ENCODE measurements at places on chromosomes 5 and 9.

DNA sequence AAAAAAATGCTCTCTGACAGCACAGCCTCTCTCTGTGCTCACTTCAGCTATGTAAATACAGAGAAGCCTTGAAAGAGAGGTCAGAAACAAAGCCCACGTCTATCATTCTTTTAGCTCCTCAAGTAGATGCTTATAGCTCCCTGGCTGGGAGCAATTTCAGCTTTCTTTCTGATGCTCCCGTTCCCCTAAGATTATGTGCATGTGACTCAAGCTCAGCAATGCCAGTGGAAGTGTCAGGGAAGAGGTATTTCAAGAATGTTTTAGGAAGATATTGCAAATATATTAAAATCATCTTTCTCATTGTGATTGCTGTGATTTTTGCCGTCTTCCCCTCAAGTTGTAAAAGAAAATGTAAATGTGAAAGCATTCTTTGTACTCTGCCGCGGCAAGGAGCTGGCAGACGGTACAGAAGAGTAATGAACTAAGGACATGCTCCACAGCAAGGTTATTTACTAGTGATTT lies 1353.7 kb upstream of the ACO1 start:
- peak; percentile 10 for DNase-seq
- H3K27me3 ChIP-seq, result no peaks in the 10 kb centered on the region
- H3K4me1 ChIP-seq, result peaks cover 6% of the 10 kb centered on the region
- no peak overlapping the region for H3K27ac ChIP-seq

GRCh38 chr5:4544049-4544670 lies 596.0 kb upstream of the ADAMTS16 start:
- H3K27ac ChIP-seq, result no peak overlapping the region
- no peaks in the 10 kb centered on the region for H3K27me3 ChIP-seq
- no peaks in the 10 kb centered on the region for H3K36me3 ChIP-seq
- H3K4me3 ChIP-seq, result no peak overlapping the region
- no peaks in the 10 kb centered on the region for H3K4me1 ChIP-seq

- H3K4me3 ChIP-seq, result no peak overlapping the region
- H3K36me3 ChIP-seq, result no peaks in the 10 kb centered on the region
- no peaks in the 10 kb centered on the region for H3K4me1 ChIP-seq
- DNase-seq, result no peak
- no peaks in the 10 kb centered on the region for H3K27me3 ChIP-seq
- H3K27ac ChIP-seq, result no peak overlapping the region
Measured at GRCh38 chr5:21649969-21650368, 1203.2 kb downstream of the CDH12 start.

DNA sequence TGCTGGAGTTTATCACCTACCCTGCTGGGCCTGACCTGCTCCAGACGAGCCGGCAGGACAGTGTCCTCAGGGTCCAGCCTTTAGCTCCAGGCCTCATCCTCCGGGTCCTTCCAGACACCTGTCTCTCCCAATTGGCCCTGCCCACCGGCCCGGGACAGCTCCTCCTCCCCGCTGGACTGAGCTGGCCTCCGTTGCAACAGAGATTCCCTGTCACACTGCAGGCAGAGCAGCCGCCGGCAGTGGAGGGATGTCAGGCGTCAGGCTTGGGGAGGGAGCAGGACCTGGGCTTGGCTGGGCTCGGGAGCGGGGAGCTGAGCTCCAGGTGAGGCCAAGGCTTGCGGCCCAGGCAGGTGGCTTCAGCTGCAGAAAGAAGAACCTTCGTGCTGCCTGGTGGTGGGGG lies 1.7 kb downstream of the KCNT1 start:
- H3K36me3 ChIP-seq, result no peaks in the 10 kb centered on the region
- H3K4me1 ChIP-seq, result peaks cover 7% of the 10 kb centered on the region
- peaks cover 7% of the 10 kb centered on the region for H3K27me3 ChIP-seq
- H3K27ac ChIP-seq, result no peak overlapping the region
- DNase-seq, result peak; percentile 27

- H3K27ac ChIP-seq, result no peak overlapping the region
- peaks cover 13% of the 10 kb centered on the region for H3K4me1 ChIP-seq
- H3K4me3 ChIP-seq, result no peak overlapping the region
- H3K27me3 ChIP-seq, result no peaks in the 10 kb centered on the region
- peak; percentile 79 for DNase-seq
- H3K36me3 ChIP-seq, result no peaks in the 10 kb centered on the region
Measured at GRCh38 chr9:114250235-114250568, 72.7 kb upstream of the ORM1 start.

GRCh38 chr9:93020771-93021670 lies 37.5 kb upstream of the SUSD3 start:
- no peak for DNase-seq
- H3K4me1 ChIP-seq, result no peaks in the 10 kb centered on the region
- H3K4me3 ChIP-seq, result no peak overlapping the region
- H3K36me3 ChIP-seq, result no peaks in the 10 kb centered on the region

DNA sequence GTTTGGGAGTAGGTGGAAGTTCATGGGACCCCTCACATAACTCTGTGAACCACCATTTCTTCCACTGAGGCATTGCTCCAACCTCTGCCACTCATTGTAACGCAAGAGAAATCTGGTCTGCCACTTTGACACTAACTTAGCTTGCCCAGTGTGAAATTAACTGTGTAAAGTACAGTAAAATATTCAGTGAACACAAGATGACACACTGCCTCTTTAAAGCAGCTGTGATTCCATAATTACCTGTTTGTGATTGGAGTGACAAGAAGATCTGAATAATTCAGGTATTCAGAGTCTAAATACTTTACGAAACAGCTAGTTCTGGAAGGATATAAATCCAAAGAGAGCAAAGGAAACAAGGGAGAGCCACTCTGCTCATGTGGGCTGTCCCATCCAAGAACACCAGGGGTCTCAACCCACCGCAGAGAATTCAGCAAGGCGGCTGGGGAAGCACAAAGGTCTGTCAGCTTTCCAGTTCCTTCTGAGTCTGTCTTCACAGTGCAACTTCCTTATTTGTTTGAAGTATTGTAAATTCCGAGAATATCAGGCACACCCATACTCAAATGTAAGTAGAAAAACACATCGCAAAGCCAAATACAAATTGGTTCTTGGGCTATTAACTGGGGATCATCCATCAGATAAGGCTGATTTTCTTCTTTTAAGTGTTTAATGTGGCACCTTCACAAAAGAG lies 86.9 kb downstream of the GNAQ start:
- H3K4me1 ChIP-seq, result peaks cover 39% of the 10 kb centered on the region
- H3K27ac ChIP-seq, result peak overlapping the region; percentile 77
- H3K27me3 ChIP-seq, result no peaks in the 10 kb centered on the region
- H3K4me3 ChIP-seq, result no peak overlapping the region
- H3K36me3 ChIP-seq, result no peaks in the 10 kb centered on the region

DNA sequence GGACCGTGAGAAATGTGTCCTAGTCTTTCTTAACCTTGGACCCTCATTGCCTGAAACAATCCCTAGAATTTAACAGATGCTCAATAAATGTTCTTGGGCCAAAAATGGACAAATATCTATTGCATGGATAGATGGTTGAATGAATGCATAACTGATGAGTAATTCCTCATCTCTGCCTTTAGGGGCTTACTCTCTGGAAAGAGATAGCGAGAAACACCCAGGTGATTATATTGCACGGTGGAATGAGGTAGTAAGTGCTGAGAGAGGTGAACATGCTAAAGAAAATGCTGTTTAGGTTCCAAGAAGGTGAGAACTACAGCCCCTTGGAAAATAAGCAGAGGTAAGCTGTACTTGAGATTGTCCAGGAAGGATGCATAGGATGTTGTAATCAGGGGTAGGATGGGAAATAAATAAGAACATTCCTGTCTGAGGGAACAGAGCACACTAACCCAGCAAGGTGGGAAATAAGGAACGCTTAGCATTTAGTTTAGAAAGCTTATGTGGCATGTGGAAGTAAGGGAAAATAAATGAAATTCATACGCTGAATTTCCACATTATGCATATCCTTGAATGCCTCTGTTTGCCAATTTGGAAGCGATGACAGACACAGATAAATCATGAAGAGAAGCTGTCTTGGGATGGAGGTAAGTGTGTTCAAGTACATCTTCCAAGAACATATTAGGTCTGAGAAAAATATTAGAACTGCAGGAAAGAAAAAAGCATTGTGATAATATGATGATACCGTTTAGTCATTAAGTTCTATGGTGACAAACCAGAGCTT lies 426.6 kb downstream of the ARHGEF28 start:
- no peaks in the 10 kb centered on the region for H3K36me3 ChIP-seq
- no peaks in the 10 kb centered on the region for H3K27me3 ChIP-seq
- H3K27ac ChIP-seq, result no peak overlapping the region
- no peak for DNase-seq
- H3K4me3 ChIP-seq, result no peak overlapping the region
- peaks cover 3% of the 10 kb centered on the region for H3K4me1 ChIP-seq

DNA sequence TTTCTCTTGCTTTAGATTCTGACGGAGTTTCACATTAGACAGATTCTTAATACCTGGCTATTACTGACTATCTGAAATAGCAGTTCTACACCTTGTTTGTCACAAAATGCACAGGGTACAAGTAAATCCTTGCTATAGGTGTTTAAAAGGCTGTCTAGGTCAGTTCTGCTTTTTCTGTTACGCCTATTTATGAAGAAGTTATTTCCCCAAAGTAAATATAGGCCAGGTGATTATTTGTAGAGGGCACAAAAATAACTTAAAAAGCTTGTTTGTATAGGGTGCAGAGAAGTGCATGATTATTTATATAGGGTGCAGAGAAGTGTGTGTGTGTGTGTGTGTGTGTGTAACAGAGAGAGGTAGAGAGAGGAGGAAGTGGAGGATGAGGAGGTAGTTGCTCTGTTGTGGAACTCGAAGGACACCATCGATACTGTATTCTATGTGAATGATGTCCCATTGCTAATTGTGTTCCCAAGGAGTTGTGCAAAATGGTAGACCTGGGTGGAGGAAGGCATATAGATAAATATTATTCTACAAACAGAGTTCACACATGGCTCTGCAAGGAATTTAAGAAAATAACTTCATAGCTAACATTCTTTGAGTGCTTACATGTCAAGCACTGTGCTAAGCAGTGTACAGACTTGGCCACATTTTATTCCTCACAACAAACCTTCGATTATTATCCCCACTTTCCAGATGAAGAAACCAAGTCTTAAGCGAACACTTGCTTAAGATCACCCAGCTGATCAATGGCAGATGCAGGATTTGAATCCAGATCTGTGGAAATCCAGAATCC lies 96.3 kb upstream of the EQTN start:
- H3K4me1 ChIP-seq, result peaks cover 23% of the 10 kb centered on the region
- no peak for DNase-seq
- H3K4me3 ChIP-seq, result no peak overlapping the region
- peak overlapping the region; percentile 73 for H3K27ac ChIP-seq
- H3K27me3 ChIP-seq, result no peaks in the 10 kb centered on the region
- H3K36me3 ChIP-seq, result no peaks in the 10 kb centered on the region

GRCh38 chr5:153756540-153756939 lies 266.1 kb downstream of the GRIA1 start:
- H3K27ac ChIP-seq, result no peak overlapping the region
- no peak for DNase-seq

DNA sequence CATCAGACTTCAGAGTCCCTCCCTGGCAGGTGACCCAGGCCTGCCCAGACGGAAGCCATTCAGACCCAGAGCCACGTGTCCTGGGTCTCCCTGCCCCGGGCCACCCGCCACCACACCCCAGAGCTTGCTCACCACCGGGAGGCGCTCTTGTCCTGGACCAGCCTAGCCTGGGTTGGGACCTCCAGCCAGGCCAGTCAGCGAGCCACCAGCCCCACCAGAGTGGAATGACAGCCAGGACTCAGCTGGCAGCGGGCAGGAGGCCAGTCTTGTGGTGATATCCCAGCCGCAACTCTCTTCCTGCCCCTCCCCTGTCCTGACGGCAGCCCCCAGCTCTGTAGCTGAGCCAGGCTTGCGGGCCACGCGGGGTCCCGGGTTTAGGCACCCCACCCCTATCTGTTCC lies 1.7 kb upstream of the PTGDS start:
- no peaks in the 10 kb centered on the region for H3K27me3 ChIP-seq
- H3K4me1 ChIP-seq, result no peaks in the 10 kb centered on the region
- H3K27ac ChIP-seq, result no peak overlapping the region
- no peak for DNase-seq
- no peak overlapping the region for H3K4me3 ChIP-seq

- H3K4me1 ChIP-seq, result no peaks in the 10 kb centered on the region
- no peaks in the 10 kb centered on the region for H3K36me3 ChIP-seq
- H3K4me3 ChIP-seq, result no peak overlapping the region
- no peak for DNase-seq
- no peak overlapping the region for H3K27ac ChIP-seq
Measured at GRCh38 chr5:179974246-179974945, 66.7 kb upstream of the TBC1D9B start.

DNA sequence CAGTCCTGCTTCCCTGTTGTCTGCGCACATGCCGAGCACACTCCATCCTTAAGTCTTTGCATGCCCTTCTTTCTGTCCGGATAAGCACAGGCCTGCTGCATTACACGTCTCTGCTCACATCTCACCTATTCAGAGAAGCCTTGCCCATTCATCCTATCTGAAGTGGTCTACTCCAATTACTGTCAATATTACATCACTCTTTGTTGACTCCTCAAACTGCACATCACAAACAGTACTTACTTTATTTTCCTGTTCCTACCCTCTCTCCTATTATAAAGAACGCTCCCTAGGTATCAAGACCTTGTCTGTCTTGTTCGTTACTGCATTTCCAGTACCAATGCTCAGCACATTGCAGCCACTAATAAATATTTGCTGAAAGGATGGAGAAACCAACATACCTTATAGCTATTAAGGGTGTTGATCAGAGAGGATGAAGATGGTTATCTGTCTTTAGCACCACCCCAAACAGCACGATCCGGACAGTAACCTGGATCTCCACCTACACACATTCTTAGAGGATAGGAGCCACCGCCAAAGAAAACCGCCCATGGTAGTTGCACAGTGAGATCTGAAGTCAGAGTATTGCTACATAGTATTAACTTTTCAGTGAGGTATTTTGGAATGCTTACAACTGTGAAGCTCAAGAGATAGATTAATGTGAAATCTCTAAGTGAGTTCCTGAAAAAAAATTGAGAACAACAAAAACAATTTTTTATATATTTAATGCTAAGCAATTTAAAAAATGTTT lies 1.6 kb upstream of the PRRC1 start:
- no peaks in the 10 kb centered on the region for H3K27me3 ChIP-seq
- no peak for DNase-seq
- H3K27ac ChIP-seq, result no peak overlapping the region

GRCh38 chr9:117707561-117707960 lies 3.4 kb downstream of the TLR4 start:
- no peak overlapping the region for H3K4me3 ChIP-seq
- H3K27ac ChIP-seq, result no peak overlapping the region
- H3K27me3 ChIP-seq, result peaks cover 3% of the 10 kb centered on the region
- H3K4me1 ChIP-seq, result peaks cover 4% of the 10 kb centered on the region
- no peak for DNase-seq
- H3K36me3 ChIP-seq, result no peaks in the 10 kb centered on the region
